SJCRH30 (cell line): ENCODE measurements at places on chromosomes 7 and 10. TPM values are rescaled to one million over a fixed set of nuclear protein-coding genes. Genes with fewer than 3 reads are reported as not detected.

The NUDT1 gene
- 71.2 and 91.3 TPM in 2 replicates for total RNA-seq

The AKR1C3 gene
- 30.0 and 36.3 TPM in 2 replicates for total RNA-seq

The SH3PXD2A gene
- total RNA-seq, result 5.4 and 5.5 TPM in 2 replicates

The NAT16 gene
- not detected in 2 replicates for total RNA-seq

- H3K27me3 ChIP-seq, result no peaks in the 10 kb centered on the region
- no peak overlapping the region for H3K4me3 ChIP-seq
- DNase-seq, result no peak
- no peak overlapping the region for H3K27ac ChIP-seq
- peaks cover 9% of the 10 kb centered on the region for H3K4me1 ChIP-seq
- no peaks in the 10 kb centered on the region for H3K36me3 ChIP-seq
Measured at GRCh38 chr7:7972128-7972527, 3.5 kb downstream of the GLCCI1 start.

- H3K27me3 ChIP-seq, result no peaks in the 10 kb centered on the region
- H3K4me1 ChIP-seq, result no peaks in the 10 kb centered on the region
- H3K36me3 ChIP-seq, result no peaks in the 10 kb centered on the region
- no peak overlapping the region for H3K27ac ChIP-seq
- no peak for DNase-seq
- no peak overlapping the region for H3K4me3 ChIP-seq
Measured at GRCh38 chr10:131760416-131761166, 140.2 kb upstream of the PPP2R2D start.

DNA sequence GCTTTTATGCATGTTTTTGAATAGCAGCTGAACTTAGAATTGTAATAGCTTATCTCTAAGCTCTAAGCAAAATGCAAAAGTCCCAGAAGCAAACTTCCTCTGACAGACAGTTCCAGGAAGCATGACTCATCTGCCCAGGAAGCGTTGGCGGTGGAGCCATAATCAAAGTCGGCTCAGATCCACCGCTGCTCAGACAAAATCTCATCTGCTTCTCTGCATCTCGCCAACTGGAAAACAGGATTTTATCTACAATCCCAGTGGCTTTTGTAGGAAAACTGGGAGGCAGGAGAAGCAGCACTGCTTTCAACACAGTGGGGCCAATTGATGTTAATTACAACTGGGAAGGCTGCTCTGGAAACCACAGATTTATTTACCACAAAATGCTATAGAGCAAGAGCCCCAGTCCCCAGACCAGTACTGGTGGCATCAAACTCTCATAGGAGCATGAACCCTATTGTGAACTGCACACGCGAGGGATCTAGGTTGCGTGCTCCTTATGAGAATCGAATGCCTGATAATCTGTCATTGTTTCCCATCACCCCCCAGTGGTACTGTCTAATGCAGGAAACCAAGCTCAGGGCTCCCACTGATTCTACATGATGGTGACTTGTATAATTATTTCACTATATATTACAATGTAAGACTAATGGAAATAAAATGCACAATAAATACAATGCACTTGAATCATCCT lies 99.9 kb downstream of the CUBN start:
- peak overlapping the region; percentile 51 for H3K4me3 ChIP-seq
- no peaks in the 10 kb centered on the region for H3K36me3 ChIP-seq
- no peaks in the 10 kb centered on the region for H3K27me3 ChIP-seq
- H3K27ac ChIP-seq, result peak overlapping the region; percentile 72

GRCh38 chr7:27207348-27207985 lies 7.6 kb upstream of the HOXA13 start:
- H3K36me3 ChIP-seq, result no peaks in the 10 kb centered on the region
- H3K27me3 ChIP-seq, result no peaks in the 10 kb centered on the region; the same call in 1 of the 2 replicates
- no peak overlapping the region for H3K27ac ChIP-seq
- no peak for DNase-seq
- H3K4me3 ChIP-seq, result no peak overlapping the region
- H3K4me1 ChIP-seq, result no peaks in the 10 kb centered on the region

DNA sequence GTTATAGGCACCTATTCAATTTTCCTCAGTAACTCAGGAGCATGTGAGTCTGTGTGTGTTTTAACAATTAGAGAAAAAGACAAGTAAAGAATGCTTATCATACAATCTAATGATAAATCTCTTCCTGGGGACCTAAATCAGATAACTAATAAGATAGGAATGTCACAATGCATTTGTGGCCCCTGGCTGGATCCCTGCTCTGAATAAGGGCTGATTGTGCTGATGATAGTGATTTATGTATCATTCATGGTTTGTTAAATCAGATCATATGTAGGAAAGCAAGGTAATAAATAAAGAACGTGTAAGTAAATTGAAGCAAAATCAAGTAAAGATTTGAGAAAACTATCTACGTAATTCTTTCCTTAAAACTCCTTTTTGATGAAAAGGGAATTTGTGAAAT lies 145.9 kb downstream of the C7orf25 start:
- no peak overlapping the region for H3K27ac ChIP-seq
- no peak for DNase-seq
- no peaks in the 10 kb centered on the region for H3K4me1 ChIP-seq
- no peak overlapping the region for H3K4me3 ChIP-seq

DNA sequence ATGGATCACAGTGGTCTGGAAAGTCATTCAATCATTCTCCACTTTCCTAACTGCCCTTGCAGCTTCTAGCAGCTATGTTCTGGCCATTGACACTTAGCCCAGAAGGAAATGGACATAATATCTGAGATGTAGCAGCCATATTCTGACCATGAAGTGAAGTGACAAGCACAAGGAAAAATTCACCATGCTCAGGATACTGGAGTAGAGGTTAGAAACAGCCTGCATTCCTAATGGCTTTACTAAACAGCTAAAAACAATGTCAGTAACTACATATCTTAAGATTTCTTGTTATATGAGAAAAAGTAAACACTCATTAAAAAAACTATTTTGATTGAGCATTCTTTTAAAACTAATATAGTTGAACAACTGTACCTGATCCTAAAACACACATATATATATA lies 443.8 kb downstream of the MAGI2 start:
- H3K4me1 ChIP-seq, result no peaks in the 10 kb centered on the region
- no peaks in the 10 kb centered on the region for H3K27me3 ChIP-seq
- H3K4me3 ChIP-seq, result no peak overlapping the region
- no peak overlapping the region for H3K27ac ChIP-seq
- DNase-seq, result no peak

- no peaks in the 10 kb centered on the region for H3K4me1 ChIP-seq
- DNase-seq, result no peak
- no peaks in the 10 kb centered on the region for H3K36me3 ChIP-seq
- no peak overlapping the region for H3K4me3 ChIP-seq
Measured at GRCh38 chr7:10718768-10719167, 254.9 kb upstream of the PHF14 start.

DNA sequence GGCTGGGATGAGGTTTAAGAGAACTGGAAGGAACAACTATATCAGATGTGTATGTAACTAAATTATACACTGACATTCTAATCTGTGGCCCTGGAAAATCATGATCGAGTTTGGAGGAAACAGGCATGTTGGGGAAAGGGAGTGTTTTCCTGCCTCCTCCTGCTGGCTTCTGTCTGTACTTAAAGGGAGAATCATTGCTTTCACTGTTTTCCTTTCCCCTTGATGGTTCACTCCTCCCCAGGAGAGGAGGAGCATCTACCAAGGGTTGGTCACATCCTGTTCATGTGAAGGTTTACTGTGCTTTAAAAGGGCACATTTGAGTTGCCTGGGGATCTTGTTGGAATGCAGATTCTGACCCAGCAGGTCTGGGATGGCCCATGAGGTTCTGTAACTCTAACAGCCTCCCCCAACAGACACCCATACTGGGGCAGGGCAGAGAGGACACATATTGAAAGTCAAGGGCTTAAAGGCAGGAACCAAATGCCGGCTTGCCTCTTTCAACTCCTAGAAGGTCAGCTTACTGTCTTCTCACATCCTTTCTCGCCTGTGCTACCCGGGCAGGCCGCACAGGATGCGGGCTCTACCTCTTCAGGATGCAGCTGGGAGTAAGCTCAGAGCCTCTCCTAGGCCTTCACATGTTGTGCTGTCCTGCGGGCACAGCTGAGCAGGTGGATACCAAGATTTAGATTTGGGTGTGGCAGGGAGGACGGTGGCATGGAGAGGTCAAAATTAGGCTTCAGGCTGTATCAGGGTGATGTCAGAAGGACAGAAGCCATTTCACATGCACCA lies 694.8 kb downstream of the KCNMA1 start:
- no peak overlapping the region for H3K4me3 ChIP-seq
- no peak overlapping the region for H3K27ac ChIP-seq
- no peak for DNase-seq
- no peaks in the 10 kb centered on the region for H3K4me1 ChIP-seq
- no peaks in the 10 kb centered on the region for H3K36me3 ChIP-seq

DNA sequence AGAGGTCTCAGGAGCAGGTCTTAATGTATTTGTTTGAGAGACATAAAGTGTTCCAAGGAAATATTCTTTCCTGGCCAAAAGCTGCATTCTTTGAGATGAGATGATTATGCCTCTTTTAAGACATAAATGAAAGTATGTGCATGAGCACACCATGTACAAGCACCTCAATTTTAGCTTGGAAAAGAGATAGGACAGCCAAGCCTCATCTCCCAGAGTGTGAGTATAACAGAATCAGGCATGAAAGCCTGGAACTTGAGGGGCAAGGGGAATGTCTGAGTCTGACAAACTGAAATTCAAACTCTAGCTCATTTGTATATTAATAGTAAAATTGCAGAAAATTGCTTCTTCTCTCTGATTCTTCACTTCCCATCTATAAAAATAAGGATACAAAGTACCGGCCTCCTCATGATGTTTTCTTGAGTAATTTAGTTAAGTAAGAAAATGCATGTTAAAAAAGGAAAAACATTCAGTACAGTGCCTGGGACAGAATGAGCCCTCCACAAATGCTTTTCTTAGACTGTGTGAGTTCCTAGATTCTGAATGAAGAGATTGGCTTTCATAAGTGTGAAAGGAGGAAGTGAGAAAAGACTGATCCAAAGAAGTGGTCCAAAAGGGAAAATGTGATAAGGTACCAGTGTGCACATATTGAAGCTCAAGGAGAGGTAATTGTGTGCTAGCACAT lies 1260.9 kb upstream of the SORCS1 start:
- no peak for DNase-seq
- H3K4me1 ChIP-seq, result no peaks in the 10 kb centered on the region
- no peak overlapping the region for H3K4me3 ChIP-seq
- no peak overlapping the region for H3K27ac ChIP-seq

- H3K36me3 ChIP-seq, result no peaks in the 10 kb centered on the region
- H3K27ac ChIP-seq, result no peak overlapping the region
- H3K4me1 ChIP-seq, result no peaks in the 10 kb centered on the region
- DNase-seq, result peak; percentile 86
Measured at GRCh38 chr10:117496616-117497028, 45.9 kb upstream of the EMX2 start.

- H3K4me1 ChIP-seq, result peaks cover 18% of the 10 kb centered on the region
- H3K27ac ChIP-seq, result no peak overlapping the region
- no peak overlapping the region for H3K4me3 ChIP-seq
- DNase-seq, result no peak
- no peaks in the 10 kb centered on the region for H3K36me3 ChIP-seq
- H3K27me3 ChIP-seq, result no peaks in the 10 kb centered on the region
Measured at GRCh38 chr10:124632064-124632531, 112.1 kb downstream of the FAM53B start.

GRCh38 chr10:96478355-96478754 lies 35.4 kb downstream of the TLL2 start:
- DNase-seq, result no peak
- H3K27me3 ChIP-seq, result no peaks in the 10 kb centered on the region
- no peak overlapping the region for H3K4me3 ChIP-seq
- H3K36me3 ChIP-seq, result no peaks in the 10 kb centered on the region
- no peaks in the 10 kb centered on the region for H3K4me1 ChIP-seq

DNA sequence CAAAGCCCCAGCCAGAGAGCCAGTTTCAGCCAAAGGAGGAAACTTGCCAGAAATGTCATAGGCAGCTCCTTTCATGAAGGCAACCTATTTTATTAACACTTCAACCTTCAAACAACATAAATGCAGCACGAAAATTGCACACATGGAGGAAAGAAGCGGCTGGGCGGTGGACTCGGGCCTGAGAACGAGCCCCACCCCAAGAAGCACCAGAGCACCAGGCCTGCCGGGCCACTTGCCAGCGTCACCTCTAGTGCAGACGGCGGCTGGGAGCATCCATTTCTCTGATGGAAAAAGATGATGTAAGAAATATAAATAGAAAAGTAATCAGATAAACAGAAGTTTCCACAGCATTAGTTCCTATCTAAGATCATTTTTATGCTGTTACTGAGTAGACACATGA lies 100.0 kb downstream of the TCERG1L start:
- no peaks in the 10 kb centered on the region for H3K27me3 ChIP-seq
- DNase-seq, result no peak
- H3K27ac ChIP-seq, result no peak overlapping the region
- no peaks in the 10 kb centered on the region for H3K4me1 ChIP-seq
- H3K4me3 ChIP-seq, result no peak overlapping the region
- no peaks in the 10 kb centered on the region for H3K36me3 ChIP-seq

DNA sequence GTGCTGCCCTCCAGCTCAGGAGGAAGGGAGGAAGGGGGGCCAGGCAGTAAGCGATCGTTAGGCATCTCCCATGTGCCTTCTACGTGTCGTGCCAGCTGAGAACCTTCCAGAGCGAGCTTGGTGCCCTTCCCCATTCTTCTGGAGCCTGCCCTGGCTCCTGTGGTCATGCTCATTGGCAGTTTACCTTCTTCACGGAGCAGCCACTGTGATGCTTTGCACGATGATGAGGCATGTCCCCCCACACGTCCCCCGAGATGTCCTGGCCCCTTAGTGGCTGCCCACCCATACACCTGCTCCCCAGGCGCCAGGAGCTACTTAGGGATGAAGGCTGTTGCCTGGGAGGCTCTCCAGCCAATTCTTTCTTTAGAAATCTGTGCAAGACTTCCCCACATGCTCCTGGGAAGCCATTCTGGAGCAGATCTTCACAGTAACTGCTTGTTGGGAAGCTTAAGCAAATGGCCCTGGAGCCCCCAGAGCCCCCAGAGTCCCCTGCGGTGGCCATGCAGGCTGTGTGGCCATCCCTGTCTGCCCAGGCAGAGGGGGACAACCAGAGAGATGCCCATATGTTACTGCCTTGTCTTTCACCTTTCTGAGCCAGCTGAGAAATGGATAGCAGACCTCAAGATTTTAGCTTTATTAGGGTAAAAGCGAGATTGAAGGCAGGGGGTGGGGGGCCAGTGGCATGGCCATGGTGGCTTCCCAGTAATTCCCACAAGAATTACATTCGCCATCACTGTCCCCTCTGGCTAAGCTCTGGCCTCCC lies 199.0 kb downstream of the EBF3 start:
- no peak overlapping the region for H3K27ac ChIP-seq
- H3K4me3 ChIP-seq, result no peak overlapping the region
- H3K27me3 ChIP-seq, result no peaks in the 10 kb centered on the region
- H3K4me1 ChIP-seq, result no peaks in the 10 kb centered on the region

GRCh38 chr10:131738396-131738735 lies 162.4 kb upstream of the PPP2R2D start:
- no peaks in the 10 kb centered on the region for H3K4me1 ChIP-seq
- no peak overlapping the region for H3K4me3 ChIP-seq
- DNase-seq, result no peak
- H3K36me3 ChIP-seq, result no peaks in the 10 kb centered on the region
- H3K27me3 ChIP-seq, result no peaks in the 10 kb centered on the region
